Ovary (tissue), 10 donors: ENCODE measurements at places on chromosomes 7 and 10.

- DNase-seq, result no peak
Observed at GRCh38 chr10:35079763-35080162, 10.4 kb downstream of the CUL2 start.

DNA sequence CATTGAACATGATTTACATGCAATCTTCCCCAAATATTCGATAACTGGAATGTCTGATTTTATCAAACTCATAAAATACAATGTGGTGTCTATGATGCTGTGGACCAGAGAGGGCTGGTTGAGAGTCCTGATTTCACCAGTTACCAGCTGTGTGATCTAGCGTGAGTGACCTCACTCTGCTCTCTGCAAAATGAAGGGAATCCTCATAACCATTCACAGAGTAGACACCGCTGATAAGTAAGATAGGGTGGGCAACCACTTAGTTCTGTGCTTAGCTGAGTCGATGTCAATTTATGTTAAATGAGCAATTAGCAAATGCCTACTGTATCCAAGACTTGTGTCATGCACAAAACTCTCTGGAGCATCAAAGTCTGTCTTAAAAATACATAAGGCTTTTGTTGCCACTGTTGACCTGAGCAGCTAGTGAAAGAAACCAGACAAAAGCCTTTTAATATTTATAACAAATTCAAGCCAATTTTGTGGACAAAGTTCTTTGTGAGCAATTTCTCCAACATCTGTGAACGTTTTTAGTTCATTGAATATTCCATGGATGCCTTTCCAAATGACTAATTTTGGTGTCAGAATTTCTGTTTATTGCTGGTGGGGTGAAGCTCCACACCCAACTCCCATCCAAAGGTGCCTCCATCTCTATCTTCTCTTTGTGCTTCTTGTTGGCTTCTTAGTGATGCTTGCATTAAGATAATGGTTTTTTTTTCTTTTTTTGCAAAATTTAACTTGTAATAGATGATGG lies 314.2 kb downstream of the ADRA2A start:
- no peak for DNase-seq

- no peak for DNase-seq
Observed at GRCh38 chr10:132479603-132480221, 57.9 kb upstream of the INPP5A start.

DNA sequence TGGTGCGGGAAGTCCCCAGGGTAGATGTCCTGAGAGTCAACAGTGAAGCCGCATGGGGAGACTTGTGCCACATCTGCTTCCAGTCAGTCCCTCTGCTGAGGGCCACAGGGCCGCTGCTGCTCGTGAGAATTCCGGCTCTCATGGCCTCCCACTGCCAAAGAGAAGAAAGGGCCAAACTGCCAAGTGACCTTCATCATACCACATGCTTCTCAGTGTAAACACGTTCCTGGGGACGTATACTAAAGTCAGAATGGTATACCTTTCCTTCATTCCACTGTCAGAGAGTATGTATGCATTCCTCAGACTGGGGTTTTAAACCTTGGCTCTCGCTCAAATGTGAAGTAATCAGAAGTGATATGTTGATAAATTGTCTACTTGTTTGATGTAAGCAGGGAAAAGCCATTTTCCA lies 52.8 kb upstream of the SEC61G start:
- no peak for DNase-seq

GRCh38 chr10:68474021-68474420 lies 2.2 kb upstream of the DNA2 start:
- no peak for DNase-seq

DNA sequence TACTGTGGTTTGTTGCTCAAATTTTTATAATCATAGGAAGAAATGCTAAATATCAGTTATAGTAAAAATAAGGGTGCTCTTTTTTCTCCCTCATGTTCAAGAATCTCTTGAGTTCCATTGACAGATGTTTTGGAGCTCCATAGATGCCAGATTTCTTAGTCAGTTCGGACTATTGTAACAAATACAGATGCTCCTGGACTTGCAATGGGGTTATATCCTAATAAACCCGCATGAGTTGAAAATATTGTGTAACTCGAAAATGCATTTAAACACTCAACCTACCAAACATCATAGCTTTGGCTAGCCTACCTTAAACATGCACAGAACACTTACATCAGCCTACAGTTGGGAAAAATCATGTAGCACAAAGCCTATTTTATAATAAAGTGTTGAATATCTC lies 100.7 kb upstream of the CSTF2T start:
- DNase-seq, result no peak

DNA sequence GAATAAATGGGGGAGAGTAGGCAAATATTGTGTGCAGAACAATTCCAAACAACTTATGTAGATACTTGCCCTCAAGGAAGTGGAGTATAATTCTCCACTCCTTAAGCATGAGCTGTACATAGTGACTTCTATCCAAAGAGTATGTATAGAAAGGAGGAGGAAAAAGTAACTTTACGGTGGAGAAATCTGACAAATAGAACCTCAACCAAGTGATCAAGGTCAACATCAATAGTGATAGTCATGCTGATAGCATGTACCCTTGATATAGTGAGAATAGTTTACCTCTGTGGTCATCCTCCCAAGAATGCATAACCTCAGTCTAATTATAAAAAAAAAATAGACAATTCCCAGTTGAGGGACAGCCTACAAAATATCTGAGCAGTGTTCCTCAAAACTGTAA lies 89.1 kb upstream of the NANOS1 start:
- DNase-seq, result no peak

GRCh38 chr10:88059190-88059589 lies 195.8 kb downstream of the PTEN start:
- DNase-seq, result no peak

DNA sequence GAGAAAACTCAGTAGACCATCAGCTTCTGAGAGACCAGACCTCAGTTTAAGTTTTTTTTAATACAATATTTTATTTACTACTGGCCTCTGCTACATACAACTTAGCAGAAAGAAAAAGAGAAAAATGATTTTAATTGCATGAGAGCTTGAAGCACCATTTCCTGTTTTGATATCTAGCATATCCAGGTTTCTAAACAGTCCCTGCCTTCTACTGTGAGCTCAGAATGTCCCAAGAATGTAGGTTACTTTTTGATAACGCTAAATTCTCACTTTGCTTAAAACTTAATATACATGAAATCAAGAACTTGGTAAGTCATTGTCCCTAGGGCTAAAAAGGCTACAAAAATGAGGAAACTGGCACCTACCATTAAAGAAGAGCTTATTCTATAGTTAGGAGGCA lies 7.0 kb downstream of the TMEM243 start:
- DNase-seq, result no peak

DNA sequence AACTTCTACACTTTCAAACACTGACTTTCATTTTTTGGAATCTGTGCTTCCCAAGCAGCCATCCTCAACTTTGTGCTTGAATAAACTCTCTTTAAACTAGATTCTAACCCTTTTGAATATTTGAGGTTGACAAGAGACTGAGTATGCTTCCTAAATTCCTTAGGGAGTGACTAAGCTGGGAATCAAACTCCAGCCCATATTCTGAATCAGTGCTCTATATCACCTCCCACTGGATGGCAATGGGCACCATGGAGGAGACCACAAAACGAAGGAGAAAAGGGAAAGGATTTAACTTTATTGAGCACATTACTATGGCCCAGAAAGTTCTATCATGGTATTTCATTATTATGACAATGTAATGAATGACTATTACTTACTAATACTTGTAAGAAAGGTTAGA lies 17.2 kb upstream of the SLC26A4 start:
- DNase-seq, result no peak

GRCh38 chr7:43353902-43354301 lies 229.0 kb upstream of the STK17A start:
- DNase-seq, result no peak

GRCh38 chr7:105974471-105974870 lies 11.4 kb downstream of the CDHR3 start:
- DNase-seq, result no peak

DNA sequence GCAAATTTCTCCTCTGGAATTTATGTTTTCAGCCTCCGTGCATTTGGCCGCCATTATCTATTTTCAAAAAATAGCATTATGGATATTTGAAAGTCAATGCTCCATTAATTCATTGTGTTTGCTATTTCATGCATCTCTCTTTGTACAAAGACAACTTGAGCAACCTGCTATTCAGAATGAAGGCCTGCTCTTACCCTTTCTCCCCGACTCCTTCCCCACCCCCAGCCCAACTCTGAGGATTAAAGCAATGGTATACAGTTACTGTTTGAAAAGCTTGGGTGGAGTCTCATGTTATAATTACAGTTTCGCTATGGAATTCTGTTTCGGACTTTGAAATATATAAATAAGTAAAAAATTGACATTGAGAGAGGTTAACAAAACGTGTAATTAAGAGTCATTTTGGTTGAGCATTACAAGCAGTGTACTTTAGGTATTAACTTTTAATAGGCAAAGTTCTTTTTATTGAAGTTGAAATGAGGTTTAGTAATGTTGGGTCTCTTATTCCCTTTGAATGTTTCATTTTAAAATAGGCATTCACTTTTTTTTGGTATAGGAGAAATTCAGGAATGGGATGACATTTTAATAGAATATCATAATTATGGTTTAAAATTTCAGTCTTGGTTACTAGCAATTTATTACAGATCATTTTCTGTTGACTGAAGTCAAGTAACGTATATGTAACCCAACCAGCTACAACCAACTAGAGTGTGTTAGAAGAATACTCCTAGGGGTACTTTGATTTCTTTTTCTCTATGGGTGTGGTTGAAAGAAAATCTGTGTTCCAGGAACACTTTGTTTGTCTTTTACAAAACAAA lies 93.1 kb downstream of the ARID5B start:
- no peak for DNase-seq

GRCh38 chr7:13989126-13989948 lies at the start of gene ETV1:
TSS of gene ETV1 (minus strand) at chr7:13989666. CDS start at chr7:13989052, 614 bp downstream.
- peak; percentile 26 for DNase-seq

DNA sequence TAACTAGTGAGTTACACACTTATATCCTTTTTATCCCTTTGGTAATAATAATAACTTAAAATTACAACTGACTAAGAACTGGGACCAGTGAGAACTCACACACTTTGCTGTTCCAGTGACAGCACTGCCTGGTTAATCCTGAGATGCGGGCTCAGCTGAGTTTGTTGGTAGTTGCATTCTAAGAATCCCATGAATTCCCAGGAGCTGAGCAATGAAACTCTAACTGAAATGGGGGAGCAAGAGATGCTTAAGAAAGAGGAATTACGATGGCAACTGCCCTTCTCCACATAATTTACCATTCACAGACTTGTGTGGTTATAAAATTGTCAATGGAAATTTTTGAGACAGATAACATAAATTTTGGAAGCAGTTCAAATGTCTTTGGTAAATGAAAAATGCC lies 659.4 kb downstream of the MAGI2 start:
- no peak for DNase-seq

- DNase-seq, result no peak
Observed at GRCh38 chr10:11324761-11325321, 286.6 kb downstream of the USP6NL start.
